NB4 (cell line): ENCODE measurements at places on chromosomes 5 and 9.
A peak's percentile ranks its signal among the peaks of the same experiment; 100 is the strongest.

DNA sequence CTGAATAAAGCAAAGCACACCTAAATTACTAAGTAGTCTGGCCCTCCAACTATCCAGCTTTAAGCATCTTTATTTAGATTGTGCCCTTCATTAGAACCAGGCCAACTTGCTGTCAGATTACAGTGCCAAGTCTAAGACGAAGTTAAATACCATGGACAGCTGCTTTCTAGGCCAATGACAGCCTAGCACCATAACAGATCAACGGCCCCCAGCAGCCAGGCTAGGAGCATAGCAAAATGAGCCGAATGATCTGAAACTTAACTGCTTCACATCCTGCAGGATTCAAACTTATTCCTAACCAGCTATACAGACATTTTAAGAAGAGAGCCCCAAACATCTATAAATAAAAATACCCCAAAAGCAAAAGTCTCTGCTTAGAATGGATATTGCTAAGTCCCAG is 6.8 kb downstream of the SLC24A2 start:
- peak; percentile 64 for DNase-seq

- DNase-seq = no peak
These were observed 402.4 kb upstream of the PTGER4 start for GRCh38 chr5:40277161-40277906.

- no peak for DNase-seq
These were observed 120.9 kb downstream of the MAPKAP1 start for GRCh38 chr9:125586172-125586511.

- DNase-seq = no peak
These were observed 72.9 kb downstream of the PSMB7 start for GRCh38 chr9:124342402-124342775.

GRCh38 chr5:138466125-138466899 is 1.0 kb downstream of the EGR1 start:
- no peak for DNase-seq

GRCh38 chr5:68265822-68266395 is 50.4 kb downstream of the PIK3R1 start:
- DNase-seq = no peak

- DNase-seq = no peak
These were observed 795.7 kb upstream of the ACO1 start for GRCh38 chr9:31588756-31589155.
